ENCODE measurements at places on chromosomes 1 and 21.
A peak's percentile ranks its signal among the peaks of the same experiment; 100 is the strongest.

DNA sequence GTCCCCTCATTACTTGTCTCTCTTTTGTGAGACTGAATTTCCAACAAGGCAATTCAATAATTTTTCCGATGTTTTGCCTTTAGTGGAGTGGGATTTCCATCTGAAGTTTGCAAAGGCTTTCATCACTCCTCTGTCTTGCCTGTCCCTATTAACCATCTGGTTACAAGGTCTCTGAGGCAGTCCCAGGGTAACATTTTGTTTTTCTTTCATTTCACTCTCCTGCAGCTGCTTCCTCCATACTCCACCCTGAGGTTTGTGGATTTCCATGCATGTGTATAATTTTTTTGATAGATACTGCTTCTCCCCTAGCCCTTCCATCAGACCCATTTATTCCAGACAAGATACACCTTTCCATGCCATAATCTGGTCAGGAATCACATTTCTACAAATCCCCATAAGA is 366.8 kb downstream of the PTBP2 start:
- no peak for DNase-seq

DNA sequence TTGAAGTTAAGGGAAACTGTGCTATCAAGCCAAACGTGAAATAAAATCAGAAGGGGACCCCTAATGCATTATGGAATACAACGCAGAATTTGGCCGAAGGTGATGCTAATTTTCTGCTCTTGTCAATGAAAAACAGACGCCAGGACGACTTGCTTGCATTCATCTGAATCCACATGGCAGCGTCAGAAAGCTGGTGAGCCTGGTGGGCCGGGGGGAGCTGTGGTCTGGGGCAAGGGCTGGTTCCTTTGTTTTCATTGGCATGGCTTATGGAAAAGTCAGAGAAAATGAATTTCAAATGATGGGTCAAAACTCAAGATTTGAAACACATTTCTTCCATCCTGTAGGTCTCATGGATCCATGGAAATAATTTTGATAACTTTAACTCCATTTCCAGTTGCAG is 86.4 kb upstream of the RUNX1 start:
- no peak for DNase-seq

DNA sequence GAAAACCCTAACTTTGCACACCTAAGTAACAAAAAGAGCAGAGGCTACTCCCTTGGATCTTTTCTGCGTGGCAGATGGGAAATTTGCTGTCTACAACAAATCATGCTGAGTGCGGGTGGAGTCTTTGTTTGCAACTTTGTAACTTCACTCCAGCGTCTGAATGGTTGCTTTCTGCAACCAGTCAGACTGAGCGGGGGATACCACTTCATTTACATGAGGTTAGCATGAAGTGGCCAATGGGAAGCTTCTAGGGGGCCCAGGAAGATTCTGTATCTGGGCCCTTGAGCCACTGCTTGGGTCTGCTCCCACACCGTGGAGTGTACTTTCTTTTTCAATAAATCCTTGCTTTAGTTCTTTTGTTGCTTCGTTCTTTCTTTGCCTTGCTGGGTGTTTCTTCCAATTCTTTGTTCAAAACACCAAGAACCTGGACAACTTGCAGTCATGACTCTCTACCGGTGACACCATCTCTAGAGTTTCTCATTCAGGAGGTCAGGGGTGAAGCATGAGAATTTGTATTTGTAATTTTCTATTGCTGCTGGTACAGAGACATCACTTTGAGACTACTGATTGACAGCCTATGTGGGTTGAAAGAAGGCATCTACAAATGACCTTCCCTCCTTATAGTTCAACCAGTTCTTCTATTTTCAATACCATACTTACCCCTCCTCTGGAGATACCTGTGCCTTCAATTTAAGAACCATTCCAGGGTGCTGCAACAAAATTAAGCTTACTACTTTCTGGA is 55.8 kb upstream of the RC3H1 start:
- DNase-seq, result no peak

DNA sequence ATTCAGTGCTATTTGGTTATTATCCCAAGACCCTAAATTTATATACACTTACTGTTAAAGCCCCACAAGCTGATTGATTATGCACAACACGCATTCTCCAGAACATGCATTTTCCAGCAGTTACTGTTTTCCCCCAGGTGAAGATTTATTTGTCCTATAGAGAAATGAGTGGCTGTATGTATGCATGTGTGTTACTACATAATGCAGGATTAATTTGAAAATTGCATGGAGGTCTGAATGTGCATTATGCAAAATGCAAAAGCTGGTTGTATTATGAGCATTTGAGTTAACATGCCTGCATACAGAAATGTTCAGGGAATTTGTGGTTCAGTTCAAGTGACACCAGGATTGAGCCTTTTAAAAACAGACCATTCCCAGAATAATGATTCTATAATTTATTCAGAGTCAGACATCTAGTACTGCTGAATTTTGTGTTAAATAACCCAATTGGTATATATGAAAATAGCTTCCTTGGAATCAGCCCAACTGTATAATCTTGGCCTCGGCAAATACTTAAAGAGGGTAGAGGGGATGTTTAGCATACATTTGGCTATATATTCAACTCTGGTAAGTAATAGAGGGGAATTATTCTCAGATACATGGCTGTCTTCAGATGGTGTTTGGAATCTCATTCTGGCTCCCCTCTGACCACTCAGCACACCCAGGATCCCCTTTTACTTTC is 320.0 kb downstream of the HHAT start:
- DNase-seq, result no peak

- no peak for DNase-seq
These were observed 48.1 kb downstream of the AHDC1 start for GRCh38 chr1:27555700-27556424.

GRCh38 chr1:111176678-111177077 is 23.8 kb downstream of the DENND2D start:
- DNase-seq, result no peak

DNA sequence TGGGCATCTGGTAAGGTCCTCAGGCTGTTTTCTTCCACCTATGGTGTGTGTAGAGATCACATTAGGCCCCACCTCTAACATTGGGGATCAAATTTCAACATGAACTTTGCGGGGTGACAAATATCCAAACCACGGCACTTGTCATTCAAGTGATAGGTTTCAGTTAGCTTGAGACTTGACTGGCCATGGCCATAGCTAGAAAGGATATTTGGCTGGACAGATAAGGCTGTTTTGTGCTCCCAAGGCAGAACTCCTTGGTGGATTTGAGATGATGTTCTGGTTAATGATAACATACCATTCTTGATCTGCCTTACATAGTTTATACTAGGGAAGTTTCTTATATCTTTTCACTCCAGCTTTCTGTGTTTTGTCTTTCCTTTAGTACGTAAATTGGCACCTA is 48.5 kb downstream of the CELF3 start:
- no peak for DNase-seq

DNA sequence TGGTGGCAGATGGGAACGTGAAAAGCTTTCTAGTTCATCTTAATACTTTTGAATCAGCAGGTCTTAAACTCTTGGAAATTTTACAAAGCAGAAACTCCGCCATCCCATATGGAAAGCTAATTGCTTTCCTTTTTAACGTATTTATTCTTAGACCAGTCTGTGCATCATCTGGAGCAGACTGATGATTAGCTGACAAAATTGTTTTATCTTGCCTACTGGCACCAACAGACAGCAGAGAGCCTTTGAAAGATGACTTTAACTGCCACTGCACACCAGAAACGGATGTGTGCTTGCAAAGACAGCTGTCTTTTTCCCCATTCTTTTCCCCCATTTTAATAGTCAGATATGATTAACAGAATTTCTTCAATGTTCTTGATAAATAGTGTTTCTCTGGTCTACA is 97.0 kb downstream of the PLD5 start:
- no peak for DNase-seq

DNA sequence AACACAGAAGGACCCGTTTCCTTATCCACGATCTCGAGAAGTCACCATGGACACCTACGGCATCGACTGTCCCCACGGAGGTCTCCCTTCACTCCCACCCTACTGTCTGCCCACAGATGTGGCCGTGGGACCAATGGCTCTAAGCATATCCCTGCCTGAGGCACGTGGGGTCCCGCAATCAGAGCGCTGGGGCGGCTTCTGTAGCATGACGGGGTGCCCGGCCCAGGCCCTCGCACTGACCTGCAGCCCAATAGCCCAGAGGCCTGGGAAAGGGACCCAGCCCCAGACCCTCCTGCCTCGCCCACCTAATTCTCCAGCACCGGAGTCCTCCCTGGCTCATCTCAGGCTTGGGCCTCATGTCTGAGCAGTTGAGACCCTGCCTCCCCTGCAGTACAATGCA is 132.5 kb downstream of the NPHP4 start:
- no peak for DNase-seq

DNA sequence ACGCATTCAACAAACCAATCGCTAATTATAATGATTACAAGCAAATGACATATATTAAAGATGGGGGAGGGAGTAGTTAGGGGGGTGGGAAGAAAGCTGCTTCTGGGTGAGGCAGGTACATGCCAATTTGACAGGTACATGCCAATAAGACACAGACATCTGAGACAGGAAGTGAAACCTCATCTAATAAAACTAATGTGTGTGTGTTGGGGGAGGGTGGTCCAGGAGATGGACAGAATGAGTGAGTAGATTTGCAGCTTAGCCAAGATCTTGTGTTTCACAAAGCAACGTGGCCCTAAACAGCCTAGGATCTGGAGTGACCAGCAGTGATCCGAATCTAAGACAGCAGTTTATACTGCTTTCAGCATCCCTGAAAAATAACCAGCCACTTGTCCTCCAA is 10.8 kb downstream of the CFAP45 start:
- no peak for DNase-seq

DNA sequence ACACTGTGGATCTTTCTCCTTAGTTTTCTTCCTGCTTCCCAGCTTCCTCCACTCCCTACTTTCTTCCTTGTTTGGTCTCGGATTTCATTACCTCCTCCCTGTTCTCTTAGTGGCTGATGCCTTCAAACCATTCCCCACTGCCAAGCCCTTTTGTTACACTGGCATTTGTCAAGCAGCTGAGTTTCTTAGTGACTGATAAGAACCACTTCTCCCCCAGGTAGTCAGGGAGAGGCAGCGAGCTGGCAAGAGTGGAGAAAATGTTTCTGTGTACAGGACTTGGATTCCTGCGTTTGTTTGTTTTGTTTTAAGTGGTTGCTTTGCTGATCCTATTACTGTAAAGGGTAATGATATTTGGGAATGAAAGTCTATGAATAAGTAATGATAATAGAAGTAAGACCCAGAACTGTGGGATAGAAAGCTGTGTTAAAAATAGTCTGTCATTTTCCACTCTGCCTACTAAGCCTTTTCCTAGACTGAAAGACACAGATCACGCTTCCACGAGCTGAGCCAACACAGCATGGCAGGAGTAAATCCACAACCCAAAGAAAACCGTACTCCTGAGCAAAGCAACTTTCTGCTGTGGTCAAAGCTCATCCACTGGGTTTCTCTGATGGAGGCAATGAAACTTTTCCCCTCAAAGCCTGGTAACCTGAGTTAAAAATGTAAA is 10.1 kb upstream of the SERTAD4 start:
- DNase-seq, result no peak

DNA sequence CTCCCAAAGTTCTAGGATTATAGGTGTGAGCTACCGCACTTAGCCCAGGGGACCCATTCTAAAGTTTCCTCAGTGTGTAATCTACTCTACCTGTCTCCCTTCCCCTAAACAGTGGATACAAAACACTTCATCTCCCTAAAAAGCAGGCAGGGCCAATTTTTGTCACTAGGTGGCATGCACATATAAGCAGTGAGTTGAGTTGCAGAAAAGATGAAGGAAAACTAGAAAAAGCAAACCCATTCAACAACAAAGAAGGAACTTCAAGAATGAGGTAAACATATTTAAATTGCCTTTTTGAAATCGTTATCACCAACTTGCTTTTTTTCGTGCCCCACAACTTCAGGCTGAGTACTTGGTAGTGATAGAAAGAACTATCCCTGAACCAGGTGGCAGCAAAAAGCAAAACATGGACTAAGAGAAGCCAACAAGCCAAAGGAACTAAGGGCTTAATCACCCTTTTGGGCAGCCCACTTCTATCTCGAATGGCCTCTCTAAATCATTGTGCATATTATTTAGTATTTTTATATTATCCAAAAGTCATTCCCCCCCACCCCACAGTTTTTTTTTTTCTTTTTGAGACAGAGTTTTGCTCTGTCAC is 19.7 kb upstream of the ALDH9A1 start:
- no peak for DNase-seq

GRCh38 chr1:66444438-66445265 is 89.3 kb upstream of the SGIP1 start:
- no peak for DNase-seq

DNA sequence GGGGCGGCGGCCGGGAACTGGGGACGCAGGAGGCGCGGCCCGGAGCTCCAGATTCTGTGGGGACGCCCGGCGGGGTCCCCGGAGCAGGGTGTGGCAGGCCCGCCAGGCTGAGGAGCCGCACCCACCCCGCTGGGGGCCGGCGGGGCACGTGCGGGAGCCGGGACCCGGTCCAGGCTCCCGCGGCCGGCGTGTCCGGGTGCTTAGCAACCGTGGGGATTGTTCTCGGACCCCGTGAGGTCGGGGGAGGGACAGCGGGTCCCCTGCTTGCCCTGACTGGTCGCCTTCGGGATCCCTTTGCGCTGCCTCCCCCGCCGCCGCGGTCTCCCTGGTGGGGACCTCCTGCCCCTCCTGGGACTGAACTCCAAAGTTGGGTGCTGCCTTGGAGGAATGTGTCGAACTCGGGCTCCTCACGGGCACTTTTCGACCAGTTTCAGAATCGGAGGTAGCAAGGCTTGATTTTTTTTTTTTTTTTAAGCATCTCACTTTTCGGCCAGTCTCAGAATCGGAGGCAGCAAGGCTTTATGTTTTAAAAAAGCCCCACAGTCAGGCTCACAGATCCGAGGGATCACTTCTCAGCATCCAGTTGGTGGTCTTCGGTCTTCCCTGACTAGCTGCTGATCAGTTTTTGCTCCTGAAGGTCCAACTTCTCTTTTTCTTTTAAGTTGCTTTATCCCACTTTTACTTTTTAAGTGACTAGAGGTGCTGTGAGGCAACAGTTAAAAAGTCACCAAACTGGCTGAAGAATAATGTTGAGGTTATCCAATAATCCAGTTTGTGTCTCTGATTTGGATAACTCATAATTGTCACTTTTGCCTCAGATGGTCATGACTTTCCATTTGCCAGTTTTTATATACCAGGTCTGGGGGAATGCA is 648 bp downstream of the FAM76A start:
- no peak for DNase-seq

DNA sequence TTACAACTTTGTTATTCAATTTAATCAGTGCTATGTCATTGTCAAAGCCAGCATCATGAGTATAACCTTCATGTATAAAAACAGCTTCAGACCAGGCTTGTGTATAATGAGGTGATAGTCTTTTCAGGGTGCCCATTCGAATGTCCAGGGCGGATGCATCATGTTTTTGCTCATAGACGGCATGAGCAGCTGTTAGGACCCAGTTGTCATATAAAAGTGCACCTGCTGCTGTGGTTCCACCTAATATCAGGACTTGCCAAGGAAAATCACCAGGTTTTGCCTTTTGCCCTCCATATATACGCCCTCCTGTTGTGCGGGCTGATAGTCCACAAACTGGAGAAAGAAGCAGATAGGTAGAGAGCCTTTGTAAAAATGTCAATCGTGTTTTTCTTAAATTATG is 14.9 kb downstream of the TARDBP start:
- DNase-seq, result no peak

GRCh38 chr1:223642237-223642636 is 23.3 kb downstream of the CAPN8 start:
- no peak for DNase-seq

- peak; percentile 88 for DNase-seq
These were observed 21.1 kb upstream of the SRSF4 start for GRCh38 chr1:29202584-29203340.

GRCh38 chr1:222441066-222441465 is 106.8 kb downstream of the HHIPL2 start:
- no peak for DNase-seq

Measured in activated T-cell treated with anti-CD3 and anti-CD28 coated beads, Interleukin-2, amount 50 U/mL, for 1 hour (primary cell).